Left cardiac atrium (tissue), 4 donors: ENCODE measurements at places on chromosomes 2 and 18.

GRCh38 chr2:36329251-36329650 is 26.3 kb upstream of the CRIM1 start:
- no peak for DNase-seq

DNA sequence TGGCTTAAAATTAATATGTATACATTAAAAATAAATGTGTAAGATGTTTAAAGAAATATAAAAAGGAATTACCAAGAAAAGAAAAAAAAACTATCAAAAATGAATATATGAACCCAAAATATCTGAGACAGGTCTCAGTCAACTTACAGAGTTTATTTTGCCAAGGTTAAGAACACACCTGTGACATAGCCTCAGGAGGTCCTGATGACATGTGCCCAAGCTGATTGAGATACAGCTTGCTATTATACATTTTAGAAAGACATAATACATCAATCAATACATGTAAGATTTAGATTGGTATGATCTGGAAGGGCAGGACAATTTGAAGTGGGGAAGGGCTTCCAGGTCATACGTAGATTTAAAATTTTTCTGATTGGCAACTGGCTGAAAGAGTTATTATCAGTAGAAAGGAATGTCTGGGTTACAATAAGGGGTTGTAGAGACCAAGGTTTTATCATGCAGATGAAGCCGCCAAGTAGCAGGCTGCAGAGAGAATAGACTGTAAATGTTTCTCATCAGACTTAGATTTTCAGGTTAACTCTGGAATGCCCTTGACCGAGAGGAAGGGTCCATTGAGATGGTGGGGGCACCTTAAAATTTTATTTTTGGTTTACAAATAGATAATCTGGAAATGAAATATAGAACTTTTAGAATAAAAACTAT is 74.7 kb downstream of the EXOC6B start:
- DNase-seq, result no peak

- DNase-seq, result no peak
These were observed 163.9 kb upstream of the THUMPD2 start for GRCh38 chr2:39942950-39943349.

GRCh38 chr2:108866041-108866440 is 79.5 kb downstream of the CCDC138 start:
- DNase-seq, result no peak
